ENCODE measurements at places on chromosomes 13 and 19.
A peak's percentile ranks its signal among the peaks of the same experiment; 100 is the strongest.

- H3K27me3 ChIP-seq = no peaks in the 10 kb centered on the region
- H3K36me3 ChIP-seq = no peaks in the 10 kb centered on the region
- H3K27ac ChIP-seq = no peak overlapping the region
- H3K4me3 ChIP-seq = no peak overlapping the region
Observed at GRCh38 chr13:67632590-67632989, 402.5 kb upstream of the PCDH9 start.

- no peaks in the 10 kb centered on the region for H3K4me1 ChIP-seq
- no peaks in the 10 kb centered on the region for H3K36me3 ChIP-seq
- no peak for DNase-seq
- H3K27ac ChIP-seq = no peak overlapping the region
- H3K4me3 ChIP-seq = no peak overlapping the region
Observed at GRCh38 chr13:101942038-101942437, 459.8 kb downstream of the FGF14 start.

DNA sequence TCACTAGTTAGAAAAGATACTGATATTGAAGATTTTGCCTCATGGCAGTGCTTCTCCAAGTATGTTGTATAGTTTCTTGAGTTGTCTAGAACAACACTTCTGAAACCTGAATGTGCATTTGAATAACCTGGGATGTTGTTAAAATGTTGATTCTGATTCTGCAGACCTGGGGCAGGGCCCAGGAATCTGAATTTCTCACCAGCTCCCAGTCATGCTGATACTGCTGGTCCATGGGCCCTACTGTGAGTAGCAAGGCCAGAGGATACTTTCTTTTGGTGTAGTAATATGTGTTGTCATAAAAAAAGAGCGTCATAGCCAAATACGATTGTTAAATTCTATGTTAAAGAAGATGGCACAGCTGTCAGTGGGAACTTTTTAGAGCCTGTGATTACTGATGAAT lies 41.6 kb upstream of the C1QTNF9 start:
- peaks cover 78% of the 10 kb centered on the region for H3K4me1 ChIP-seq
- H3K4me3 ChIP-seq = peak overlapping the region; percentile 29
- H3K27ac ChIP-seq = peak overlapping the region; percentile 85
- no peaks in the 10 kb centered on the region for H3K36me3 ChIP-seq

GRCh38 chr13:112905086-112905485 lies 63.9 kb upstream of the MCF2L start:
- H3K36me3 ChIP-seq = no peaks in the 10 kb centered on the region
- H3K4me1 ChIP-seq = no peaks in the 10 kb centered on the region
- DNase-seq = no peak
- H3K27ac ChIP-seq = no peak overlapping the region
- no peaks in the 10 kb centered on the region for H3K27me3 ChIP-seq
- no peak overlapping the region for H3K4me3 ChIP-seq

- H3K4me1 ChIP-seq = peaks cover 6% of the 10 kb centered on the region
- DNase-seq = no peak
Observed at GRCh38 chr19:30878495-30878894, 470.7 kb downstream of the TSHZ3 start.

GRCh38 chr13:28340272-28340793 lies 154.6 kb downstream of the FLT1 start:
- H3K27ac ChIP-seq = no peak overlapping the region
- H3K4me3 ChIP-seq = no peak overlapping the region
- DNase-seq = no peak
- no peaks in the 10 kb centered on the region for H3K36me3 ChIP-seq

DNA sequence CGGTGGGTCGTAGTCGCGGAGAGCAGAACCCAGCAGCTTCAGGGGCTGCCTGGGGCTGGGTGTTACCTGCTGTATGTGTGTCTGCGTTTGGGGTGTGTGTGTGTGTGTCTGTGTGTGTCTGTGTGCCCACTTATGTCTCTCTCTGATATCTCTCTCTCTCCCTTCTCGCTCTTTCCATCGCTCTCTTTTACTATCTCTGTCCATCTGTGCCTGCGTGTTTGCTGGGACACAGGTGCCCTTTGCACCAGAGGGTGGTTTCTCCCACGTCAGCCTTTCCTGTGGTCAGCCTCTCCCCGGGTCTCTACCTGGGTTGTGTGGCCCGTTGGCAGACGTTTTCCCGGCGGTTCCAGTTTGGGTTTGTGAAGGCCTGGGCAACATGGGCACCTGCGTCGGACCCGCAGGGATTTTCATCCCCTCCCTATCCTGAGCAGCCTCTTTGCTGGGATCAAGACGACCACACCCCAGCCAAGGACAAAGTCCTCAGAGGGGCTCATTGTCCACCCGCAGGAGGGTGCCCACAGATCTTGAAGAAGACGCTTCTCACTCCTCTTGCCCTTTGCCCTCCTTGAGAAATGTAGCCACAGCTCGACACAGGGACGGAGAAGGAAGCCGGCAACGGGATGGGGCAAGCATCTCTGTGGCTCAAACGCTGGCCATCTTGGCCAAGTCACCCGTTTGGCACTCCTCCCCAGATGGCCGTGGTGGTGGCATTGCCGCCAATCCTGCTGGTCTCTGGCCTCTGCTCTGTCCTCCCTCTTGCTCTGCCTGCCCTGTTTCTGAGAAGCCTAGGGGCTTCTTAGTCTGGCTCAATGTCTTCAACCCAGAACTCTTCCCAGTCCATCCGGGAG lies 43.3 kb downstream of the ZNF146 start:
- H3K27me3 ChIP-seq = no peaks in the 10 kb centered on the region
- no peaks in the 10 kb centered on the region for H3K4me1 ChIP-seq
- no peak overlapping the region for H3K27ac ChIP-seq
- no peak for DNase-seq

- H3K27me3 ChIP-seq = no peaks in the 10 kb centered on the region
- H3K27ac ChIP-seq = no peak overlapping the region
- no peak for DNase-seq
Observed at GRCh38 chr19:35460608-35461007, 12.6 kb downstream of the FFAR2 start.

GRCh38 chr13:76331943-76332712 lies 554.1 kb downstream of the KCTD12 start:
- H3K36me3 ChIP-seq = no peaks in the 10 kb centered on the region
- H3K4me1 ChIP-seq = no peaks in the 10 kb centered on the region
- no peak for DNase-seq
- H3K4me3 ChIP-seq = no peak overlapping the region
- no peaks in the 10 kb centered on the region for H3K27me3 ChIP-seq

- no peak overlapping the region for H3K4me3 ChIP-seq
- no peak overlapping the region for H3K27ac ChIP-seq
- no peaks in the 10 kb centered on the region for H3K36me3 ChIP-seq
- DNase-seq = peak; percentile 88
- H3K27me3 ChIP-seq = peaks cover 4% of the 10 kb centered on the region
Observed at GRCh38 chr13:20182231-20182846, 10.4 kb downstream of the GJB2 start.

DNA sequence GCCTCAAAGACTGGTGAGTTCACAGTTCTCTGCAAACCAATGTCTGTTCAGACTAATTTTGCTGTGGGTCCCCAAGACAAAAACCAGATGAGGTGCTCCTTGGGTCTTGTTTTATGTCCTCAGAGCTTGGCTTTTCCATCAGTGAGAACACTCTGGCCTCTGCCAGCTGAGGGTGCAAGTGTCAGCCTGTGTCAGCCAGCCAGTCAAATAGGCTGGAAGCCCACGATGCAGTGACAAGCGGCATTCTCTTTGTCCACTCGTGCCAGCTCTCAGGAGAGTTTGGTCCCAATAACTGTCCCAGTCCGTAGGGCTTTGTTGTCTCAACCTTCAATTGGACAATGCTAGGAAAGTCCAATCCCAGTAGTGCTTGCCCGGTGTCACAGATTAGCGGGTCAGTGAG lies 9.4 kb upstream of the AKT2 start:
- no peaks in the 10 kb centered on the region for H3K4me1 ChIP-seq
- H3K4me3 ChIP-seq = no peak overlapping the region
- no peak overlapping the region for H3K27ac ChIP-seq
- H3K36me3 ChIP-seq = no peaks in the 10 kb centered on the region

DNA sequence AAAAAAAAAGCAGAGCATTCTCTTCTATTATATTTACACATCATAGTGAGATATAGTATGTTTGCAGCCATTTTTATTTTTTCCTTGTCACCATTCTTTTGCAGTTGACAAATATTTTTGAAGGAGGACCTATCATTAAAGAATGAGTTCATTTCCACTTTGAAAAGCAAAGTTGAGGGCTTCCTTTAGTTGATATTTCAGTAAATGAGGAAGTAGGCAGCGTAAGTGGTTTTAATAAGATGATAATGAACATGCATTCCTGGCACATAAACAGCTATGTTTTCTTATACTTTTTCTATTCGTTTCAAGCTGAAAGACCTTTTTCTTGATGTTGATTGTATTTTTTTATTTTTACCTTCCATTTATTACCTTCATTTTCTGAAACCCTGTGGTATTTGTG lies 66.2 kb downstream of the ZMYM2 start:
- peaks cover 38% of the 10 kb centered on the region for H3K36me3 ChIP-seq
- DNase-seq = no peak
- H3K27ac ChIP-seq = no peak overlapping the region
- H3K4me3 ChIP-seq = no peak overlapping the region
- no peaks in the 10 kb centered on the region for H3K4me1 ChIP-seq
- H3K27me3 ChIP-seq = no peaks in the 10 kb centered on the region

DNA sequence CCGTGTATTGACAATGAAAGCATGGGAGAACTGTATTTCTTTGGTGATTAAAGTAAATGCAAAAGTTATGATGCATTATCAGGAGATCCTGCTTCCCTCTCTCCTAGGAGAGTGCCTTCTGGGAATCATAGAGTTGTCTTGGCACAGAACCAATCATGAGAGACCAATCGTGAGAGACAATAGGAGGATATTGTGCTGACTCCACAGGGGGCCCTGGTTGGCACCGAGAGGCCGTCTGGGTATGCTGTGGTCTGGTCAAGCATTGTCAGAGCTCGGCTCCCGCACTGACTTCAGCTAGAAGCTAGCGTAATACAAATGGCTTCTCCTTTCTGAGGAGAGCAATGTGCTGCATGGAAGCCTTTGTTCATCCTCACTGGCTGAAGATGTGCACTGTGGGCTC lies 131.5 kb upstream of the GJB6 start:
- H3K36me3 ChIP-seq = no peaks in the 10 kb centered on the region
- H3K4me3 ChIP-seq = no peak overlapping the region
- H3K27me3 ChIP-seq = peaks cover 4% of the 10 kb centered on the region
- no peak for DNase-seq
- peaks cover 11% of the 10 kb centered on the region for H3K4me1 ChIP-seq

GRCh38 chr13:38570706-38571105 lies 116.2 kb upstream of the FREM2 start:
- H3K4me1 ChIP-seq = no peaks in the 10 kb centered on the region
- H3K27ac ChIP-seq = no peak overlapping the region
- H3K27me3 ChIP-seq = no peaks in the 10 kb centered on the region
- H3K36me3 ChIP-seq = no peaks in the 10 kb centered on the region
- no peak for DNase-seq
- no peak overlapping the region for H3K4me3 ChIP-seq

DNA sequence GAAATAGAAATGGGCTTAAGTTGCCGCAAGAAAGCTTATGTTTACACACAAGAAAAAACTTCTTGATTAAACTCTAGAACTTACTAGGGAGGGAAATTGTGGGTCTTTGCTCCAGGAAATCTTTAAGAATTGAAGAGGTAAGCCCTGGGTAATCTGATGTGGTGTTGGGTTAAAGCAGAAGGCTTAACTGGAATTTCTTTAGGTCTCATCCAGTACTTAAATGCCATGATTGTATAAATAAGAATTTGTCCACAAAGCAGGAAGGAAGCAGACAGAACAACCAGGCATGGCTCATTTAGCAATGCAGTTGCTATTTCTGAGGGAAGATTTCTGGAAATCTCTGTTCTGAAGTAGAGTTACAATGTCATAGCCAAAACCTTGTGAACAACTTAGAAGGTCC lies 360.4 kb downstream of the KLF5 start:
- no peak overlapping the region for H3K27ac ChIP-seq
- no peak overlapping the region for H3K4me3 ChIP-seq
- no peak for DNase-seq
- no peaks in the 10 kb centered on the region for H3K36me3 ChIP-seq
- H3K4me1 ChIP-seq = no peaks in the 10 kb centered on the region

- peaks cover 27% of the 10 kb centered on the region for H3K27me3 ChIP-seq
- H3K4me3 ChIP-seq = no peak overlapping the region
- H3K36me3 ChIP-seq = no peaks in the 10 kb centered on the region
- H3K4me1 ChIP-seq = no peaks in the 10 kb centered on the region
Observed at GRCh38 chr13:101916775-101917474, 464.4 kb downstream of the ITGBL1 start.

GRCh38 chr19:36421749-36422481 lies 3.5 kb upstream of the ZFP82 start:
- H3K36me3 ChIP-seq = no peaks in the 10 kb centered on the region
- no peak overlapping the region for H3K27ac ChIP-seq
- H3K4me1 ChIP-seq = peaks cover 15% of the 10 kb centered on the region
- H3K4me3 ChIP-seq = no peak overlapping the region

- no peaks in the 10 kb centered on the region for H3K36me3 ChIP-seq
- no peaks in the 10 kb centered on the region for H3K27me3 ChIP-seq
- no peak for DNase-seq
- no peaks in the 10 kb centered on the region for H3K4me1 ChIP-seq
- no peak overlapping the region for H3K27ac ChIP-seq
Observed at GRCh38 chr13:79289571-79289970, 116.5 kb downstream of the RBM26 start.

GRCh38 chr19:13507053-13507611 lies 853 bp upstream of the CACNA1A start:
- no peak for DNase-seq
- peaks cover 16% of the 10 kb centered on the region for H3K27me3 ChIP-seq
- H3K4me3 ChIP-seq = no peak overlapping the region
- H3K36me3 ChIP-seq = no peaks in the 10 kb centered on the region

GRCh38 chr13:27794921-27795717 lies 2.8 kb downstream of the GSX1 start:
- no peak overlapping the region for H3K27ac ChIP-seq
- H3K4me1 ChIP-seq = peaks cover 20% of the 10 kb centered on the region
- H3K4me3 ChIP-seq = no peak overlapping the region
- H3K36me3 ChIP-seq = no peaks in the 10 kb centered on the region
